Myocyte (in vitro differentiated cells): ENCODE measurements at places on chromosomes 16 and 17. TPM values are rescaled to one million over a fixed set of nuclear protein-coding genes. Genes with fewer than 3 reads are reported as not detected.

DNA sequence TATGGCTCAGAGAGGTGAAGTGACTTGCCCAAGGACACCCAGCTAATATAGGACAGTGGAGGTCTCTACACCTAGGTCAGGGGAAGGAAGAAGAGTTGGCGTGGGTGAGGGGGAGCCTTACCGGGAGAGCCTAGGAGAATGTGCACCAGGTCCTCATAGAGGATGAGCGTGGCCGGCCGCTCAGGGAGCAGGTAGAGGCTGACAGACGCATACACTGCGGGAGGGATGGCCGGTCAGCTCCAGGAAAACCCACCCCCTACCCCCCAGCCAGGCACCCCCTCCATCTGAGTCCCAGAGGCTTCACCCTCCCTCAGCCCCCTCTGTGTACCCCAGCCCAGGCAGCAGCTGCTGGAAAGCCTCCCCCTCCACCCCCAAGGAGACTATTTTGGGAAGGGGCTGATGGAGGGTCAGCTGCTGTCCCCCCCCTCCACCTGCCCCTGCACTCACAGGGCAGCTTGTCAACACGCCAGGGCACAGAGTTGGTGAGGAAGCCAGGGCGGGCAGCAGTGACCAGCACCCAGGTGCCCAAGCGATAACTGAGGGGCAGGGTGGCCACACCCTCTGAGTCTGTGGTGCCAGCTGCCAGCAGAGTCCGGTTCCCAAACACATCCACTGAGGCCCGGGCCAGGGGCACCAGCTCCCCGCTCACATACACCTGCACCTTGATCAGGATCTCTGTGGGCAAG lies 4.1 kb downstream of the FAM171A2 start:
- DNase-seq = peak; percentile 66

GRCh38 chr16:53449816-53450517 lies 15.7 kb downstream of the RBL2 start:
- no peak for DNase-seq

Gene SPECC1
- 47.0 and 51.7 TPM in 2 replicates for total RNA-seq

DNA sequence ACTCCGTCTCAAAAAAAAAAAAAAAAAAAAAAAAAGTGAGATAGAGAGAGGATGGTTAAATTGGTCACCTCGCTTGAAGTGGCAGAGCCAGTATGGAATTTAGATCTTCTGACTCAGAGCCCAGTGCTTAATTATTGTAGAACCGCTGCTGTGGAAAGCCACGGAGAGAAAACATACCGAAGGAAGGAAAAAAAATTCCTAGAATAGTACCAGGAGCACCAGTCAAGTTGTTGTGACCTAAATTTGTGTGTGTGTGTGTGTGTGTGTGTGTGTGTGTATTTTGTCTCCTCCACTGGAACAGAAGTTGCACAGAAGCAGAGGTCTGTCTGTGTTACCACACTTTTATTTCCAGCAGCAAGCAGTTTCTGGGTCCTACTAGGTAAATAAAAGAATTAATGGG lies 10.6 kb upstream of the NUP85 start:
- peak; percentile 26 for DNase-seq

Gene USP6
- total RNA-seq = 0.11 and 0.16 TPM in 2 replicates

DNA sequence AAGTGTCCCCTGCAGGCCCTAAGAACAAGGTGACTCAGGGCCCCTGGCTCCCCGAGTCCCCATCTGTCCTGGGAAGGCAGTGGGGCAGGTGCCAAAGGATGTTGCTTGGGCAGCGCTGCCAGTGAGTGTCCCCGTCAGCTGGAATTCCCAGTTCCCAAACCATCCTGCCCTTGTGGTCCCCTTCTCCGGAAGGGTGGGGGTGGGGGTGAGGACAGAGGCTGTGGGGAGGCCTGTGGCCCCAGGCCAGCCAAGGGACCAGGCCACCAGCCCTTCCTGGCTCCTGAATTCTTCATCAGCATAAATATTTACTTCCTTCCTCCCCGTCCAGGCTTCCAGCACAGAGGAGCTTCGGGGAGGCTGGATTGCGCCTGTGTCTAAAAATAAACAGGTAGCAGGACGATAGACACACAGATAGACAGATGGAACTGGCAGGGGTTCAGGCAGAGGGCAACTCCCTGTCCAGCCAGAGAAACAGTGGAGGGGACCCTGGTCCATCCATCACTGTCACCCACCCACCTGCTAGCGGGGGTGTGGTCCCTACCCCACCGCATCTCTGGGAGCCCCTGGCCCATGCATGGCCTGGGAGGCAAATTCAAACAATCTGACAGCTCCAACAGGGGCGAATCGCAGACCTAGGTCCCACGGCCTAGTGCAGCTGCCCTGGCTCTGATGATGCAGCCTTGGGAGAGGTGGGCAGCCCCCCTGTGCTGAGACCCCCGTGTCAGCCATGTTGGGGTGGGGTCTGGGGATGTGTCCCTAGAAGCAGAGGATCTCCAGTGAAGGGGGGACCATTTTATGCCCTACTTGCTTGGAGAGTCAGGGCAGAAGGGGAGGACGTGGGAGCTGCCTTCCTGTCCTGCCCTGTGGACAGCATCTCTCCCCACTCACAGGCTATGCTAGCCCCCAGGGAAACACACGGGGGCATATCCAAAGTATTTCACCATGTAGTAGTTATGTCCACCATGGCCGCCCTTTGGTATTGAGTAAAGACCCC lies 13.2 kb downstream of the GLIS2 start:
- peak; percentile 68 for DNase-seq

DNA sequence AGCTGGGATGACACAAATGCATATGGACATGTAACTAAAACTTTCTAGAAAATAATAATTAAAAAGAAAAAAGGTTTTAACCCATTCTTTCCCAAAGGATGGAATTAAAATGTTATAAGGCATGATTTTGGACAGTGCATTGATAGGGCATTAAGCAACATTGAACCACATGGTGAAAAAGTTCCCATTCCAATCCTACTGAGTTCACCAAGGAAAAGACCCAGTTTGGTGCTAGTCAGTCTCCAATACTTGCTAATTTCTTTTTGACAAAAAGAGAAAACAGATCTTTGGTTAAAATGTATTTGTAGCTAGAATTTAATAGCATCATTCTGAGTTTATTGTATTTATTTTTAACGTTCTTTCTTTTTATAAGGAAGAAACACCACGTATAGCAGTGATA lies 28.1 kb downstream of the EMP2 start:
- DNase-seq = no peak

DNA sequence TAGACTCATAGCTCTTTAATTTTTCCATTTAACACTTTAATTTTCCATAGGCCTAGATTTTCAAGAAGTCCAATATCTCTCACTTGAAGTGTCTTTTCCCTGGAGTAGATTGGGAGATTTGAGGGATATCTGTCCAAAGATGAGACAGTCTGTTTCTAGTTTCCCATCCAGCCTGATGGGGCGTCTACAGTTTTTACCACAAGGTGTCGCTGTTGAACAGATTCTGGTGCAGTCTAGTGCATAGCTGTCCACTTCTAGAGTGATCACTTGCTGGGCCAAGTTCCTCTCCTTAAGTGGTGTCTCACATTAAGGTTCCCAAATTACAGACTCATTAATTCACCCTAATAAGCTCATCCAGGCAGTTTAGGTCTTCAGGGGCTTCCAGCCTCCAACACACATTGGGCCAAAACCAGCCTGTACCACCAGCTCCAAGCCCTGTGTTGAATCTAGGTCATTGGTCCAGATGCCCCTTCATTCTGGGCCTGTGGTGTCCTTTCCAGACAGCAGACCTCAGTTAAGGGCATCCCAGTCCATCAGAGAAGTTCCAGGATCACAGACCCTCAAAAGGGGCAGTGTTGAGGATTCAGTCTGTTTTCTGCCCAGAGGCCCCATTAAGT lies 9.4 kb downstream of the SNX20 start:
- no peak for DNase-seq

Gene TSC2
- total RNA-seq = 49.6 and 81.9 TPM in 2 replicates

GRCh38 chr16:1158456-1159324 lies 5.8 kb downstream of the CACNA1H start:
- no peak for DNase-seq

- no peak for DNase-seq
Observed at GRCh38 chr16:15415511-15415985, 18.8 kb upstream of the BMERB1 start.

- no peak for DNase-seq
Observed at GRCh38 chr16:57799600-57800199, 2.6 kb downstream of the KIFC3 start.

DNA sequence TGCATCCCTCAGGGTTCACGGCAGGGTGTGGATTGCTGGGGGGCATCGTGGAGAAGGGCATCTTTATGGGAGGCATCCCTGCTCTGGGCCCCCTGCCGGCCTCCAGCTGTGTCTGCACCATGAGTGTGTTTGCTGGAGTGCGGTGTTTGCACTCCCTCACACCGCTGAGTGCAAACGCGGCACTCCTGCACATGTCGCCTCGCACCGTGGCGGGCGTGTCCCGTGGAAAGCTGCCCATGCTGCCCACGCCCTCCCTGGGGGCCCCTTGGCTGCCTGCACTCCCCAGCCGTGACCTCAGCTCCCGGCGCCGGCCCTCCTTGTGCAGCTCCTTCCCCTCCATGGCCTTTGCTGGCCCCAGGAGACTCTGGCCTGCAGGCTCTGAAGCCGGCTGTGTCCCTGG lies 74.6 kb upstream of the ZNF750 start:
- DNase-seq = peak; percentile 17

DNA sequence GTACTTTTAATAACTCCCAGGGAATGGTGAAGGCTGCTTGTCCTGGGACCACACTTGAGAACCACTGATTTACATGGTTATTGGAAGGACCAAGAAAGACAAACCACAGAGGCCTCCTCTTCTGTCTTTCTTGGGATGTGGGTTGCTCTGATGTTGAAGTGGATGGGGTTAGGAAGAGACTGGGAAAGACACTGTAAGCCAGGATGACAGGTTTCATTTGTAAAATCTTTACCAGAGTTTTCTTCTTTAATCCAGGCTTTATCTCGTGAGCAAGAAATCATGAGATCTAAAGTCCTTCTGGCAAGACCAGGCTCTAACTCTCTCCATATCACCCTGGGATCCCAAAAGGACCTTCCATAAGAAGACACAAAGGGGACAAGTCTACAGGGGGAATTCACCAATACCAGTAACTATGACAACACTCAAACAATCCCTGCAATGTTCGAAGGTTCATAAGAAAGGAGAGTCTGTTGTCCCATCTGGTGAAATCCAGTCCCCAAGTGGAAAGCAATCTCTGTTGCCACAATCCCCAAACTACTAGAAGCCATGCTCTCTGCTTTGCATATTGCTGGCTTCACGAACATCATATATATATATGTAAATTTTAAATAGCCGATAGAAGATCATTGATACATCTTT lies 44.8 kb upstream of the CDRT4 start:
- DNase-seq = no peak

DNA sequence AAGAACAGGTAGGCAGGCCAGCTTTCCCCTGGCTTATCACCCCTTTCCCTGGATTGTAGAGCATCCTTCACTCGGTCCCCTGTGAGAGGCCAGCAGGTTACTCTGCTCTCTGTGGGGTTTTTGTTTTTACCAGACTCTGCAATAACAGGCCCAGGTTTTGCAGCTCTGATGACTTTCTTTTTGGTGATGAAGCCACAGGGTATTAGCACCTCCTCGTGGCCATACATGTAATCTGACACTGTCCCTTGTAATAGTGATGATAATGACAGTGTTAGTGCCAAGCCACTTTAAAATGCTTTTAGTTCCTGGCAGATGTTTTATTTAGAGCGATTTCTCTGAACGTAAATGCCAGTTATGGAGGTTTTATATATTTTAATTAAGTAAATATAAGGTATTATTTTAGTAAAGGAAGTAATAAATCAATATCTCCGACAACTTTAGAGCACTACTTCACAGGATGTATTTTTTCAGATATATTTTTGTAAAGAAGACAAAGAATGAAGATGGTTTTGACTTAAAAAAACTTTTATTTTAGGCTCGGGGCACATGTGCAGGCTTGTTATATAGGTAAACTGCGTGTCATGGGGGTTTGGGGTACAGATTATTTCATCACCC lies 38.0 kb upstream of the CPHXL start:
- DNase-seq = peak; percentile 62

- DNase-seq = no peak
Observed at GRCh38 chr17:38861399-38861843, 7.9 kb upstream of the RPL23 start.

Gene CDC42EP4
- total RNA-seq = 3.0 and 5.1 TPM in 2 replicates

Gene SMIM5
- total RNA-seq = 1.8 and 4.4 TPM in 2 replicates

- peak; percentile 36 for DNase-seq
Observed at GRCh38 chr16:51876934-51877333, 670.0 kb downstream of the TOX3 start.

DNA sequence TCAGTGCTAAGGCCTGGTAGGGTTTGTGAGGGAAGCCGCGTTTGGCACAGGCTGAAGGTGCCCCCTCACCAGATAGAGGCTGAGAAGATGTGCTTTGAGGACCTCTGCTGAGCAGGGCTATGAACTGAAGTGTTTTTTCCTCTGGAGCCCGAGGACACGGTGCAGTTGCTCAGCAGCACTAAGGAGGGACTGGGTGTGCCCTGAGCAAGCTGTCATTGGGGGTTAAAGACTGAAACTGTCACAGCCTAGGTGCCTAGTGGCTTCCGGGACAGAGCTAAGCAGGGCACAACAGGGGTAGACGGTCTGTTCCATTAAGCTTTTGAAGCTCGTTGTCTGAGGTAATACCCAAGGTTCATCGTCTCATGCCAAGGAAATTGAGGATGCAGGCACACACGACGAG lies 24.8 kb upstream of the ASGR2 start:
- no peak for DNase-seq

DNA sequence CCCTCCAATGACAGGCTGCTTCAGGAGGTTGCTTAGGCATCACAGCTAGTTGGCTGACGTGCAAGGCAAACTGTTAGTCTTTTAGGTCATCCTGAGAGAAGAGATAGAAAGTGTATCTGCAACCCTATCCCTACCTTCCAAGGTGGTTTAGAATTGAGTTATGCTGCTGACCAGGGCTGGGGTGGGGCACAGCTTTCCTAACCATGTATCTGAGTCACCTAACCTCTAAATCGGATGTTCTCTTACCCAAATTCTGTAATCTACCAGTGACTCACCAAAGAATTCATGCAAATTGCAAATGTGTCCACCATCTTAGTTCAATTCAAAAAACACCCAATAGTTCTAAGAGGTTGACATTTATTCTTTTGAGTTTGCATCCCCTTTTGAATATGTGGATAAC lies 107.2 kb upstream of the DYNLRB2 start:
- DNase-seq = no peak

GRCh38 chr16:73010150-73010676 lies 37.7 kb downstream of the ZFHX3 start:
- DNase-seq = no peak

DNA sequence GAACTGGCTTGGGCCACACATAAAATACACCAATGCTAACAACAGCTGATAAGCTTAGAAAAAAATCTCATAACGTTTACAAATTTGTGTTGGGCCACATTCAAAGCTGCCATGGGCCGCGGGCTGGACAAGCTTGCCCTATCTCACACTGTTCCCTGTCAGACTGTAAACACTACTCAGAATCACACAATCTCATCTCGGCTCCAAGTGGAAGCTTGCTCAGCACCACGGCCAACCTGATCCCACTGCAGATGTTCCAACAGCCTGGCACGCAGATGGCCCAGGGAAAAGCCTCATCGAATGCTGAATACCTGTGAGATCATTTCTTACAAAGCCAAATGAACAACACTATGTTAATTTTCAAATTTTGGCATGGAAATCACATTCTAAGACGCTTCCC lies 125.8 kb downstream of the ANKRD11 start:
- DNase-seq = no peak
